ENCODE measurements at places on chromosomes 3 and 15.

GRCh38 chr3:114093016-114093380 is 36.5 kb downstream of the QTRT2 start:
- DNase-seq: no peak

- DNase-seq: no peak
These were observed 417.8 kb upstream of the TPM1 start for GRCh38 chr15:62624547-62625378.

- DNase-seq: peak; percentile 24
These were observed 8.2 kb downstream of the THOC7 start for GRCh38 chr3:63855333-63855940.

DNA sequence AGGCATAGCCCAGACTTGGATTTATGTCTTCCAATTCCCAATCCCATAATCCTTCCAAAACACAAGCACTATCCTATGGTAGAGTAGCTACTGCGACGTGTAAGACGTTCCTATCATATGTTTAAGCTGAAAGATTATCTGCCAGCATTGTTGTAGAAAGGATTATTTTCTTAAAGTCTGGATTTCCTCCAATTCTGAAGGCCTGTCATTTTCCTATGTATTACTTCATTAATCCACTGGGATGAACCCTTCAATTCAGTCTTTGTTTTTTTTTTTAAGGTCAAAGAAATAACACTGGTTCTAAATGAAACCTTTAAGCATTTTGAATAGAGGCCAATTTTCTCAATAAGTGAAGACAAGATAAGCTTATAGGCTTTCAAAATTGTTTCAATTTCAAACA is 289.0 kb downstream of the SLC9A9 start:
- no peak for DNase-seq

- no peak for DNase-seq
These were observed 397.7 kb downstream of the MAGI1 start for GRCh38 chr3:65641045-65641444.

DNA sequence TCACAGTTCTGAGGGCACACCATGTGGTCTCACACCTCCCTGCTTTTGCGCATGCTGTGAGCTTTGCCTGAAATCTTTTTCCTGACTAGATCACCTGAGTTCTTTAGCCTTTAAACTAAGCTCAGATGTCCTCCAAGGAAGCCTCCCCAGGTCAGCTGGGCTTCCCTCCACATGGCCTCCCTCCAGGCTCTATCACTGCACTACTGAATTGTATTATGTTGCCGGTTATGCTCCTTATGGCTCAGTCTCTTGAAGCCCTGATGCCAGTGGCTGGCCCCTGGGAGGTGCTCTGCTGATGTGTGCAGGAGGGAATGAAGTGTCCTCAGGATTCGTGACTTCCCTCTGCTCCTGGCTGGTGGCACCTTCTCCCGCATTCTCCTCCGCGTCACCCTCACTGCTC is 93.3 kb upstream of the BLM start:
- peak; percentile 44 for DNase-seq

- DNase-seq: no peak
These were observed 40.2 kb downstream of the CLEC3B start for GRCh38 chr3:45066109-45066801.

DNA sequence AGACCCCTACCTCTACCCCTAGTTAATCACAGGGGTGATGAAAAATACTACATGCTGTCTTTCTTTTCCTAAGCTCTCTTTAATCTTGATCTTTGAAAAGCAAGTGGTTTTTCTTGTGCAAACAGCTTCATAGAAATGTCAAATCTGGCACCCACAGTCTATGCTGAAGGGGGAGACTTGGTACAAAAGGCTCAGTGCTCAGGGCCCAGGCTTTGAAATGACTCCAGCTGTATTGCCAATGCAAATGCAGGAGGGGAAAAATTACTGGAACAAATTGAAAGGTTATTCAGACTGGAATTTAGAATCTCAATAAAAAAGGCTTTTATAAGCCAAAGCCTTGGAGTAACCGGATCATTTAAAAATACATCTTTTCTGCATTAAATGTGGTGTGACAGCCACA is 223.9 kb downstream of the LRTM1 start:
- DNase-seq: no peak

DNA sequence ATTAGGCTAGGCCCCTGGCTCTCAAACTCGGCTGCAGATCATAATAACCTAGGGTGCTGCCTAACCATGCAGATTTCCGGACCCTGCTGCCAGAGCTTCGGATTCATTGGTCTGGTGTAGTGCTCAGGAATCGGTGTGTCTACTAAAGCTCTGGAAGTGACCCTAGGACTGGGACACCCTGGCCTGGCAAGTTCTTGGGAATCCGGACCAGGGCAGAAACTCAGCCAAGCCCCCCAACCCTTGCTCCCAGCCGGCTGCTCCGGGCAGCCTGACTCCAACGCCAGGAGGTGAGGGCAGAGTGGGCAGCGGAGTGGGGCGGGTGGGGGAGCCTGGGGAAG is 23.0 kb downstream of the IGDCC3 start:
- DNase-seq: peak; percentile 35

DNA sequence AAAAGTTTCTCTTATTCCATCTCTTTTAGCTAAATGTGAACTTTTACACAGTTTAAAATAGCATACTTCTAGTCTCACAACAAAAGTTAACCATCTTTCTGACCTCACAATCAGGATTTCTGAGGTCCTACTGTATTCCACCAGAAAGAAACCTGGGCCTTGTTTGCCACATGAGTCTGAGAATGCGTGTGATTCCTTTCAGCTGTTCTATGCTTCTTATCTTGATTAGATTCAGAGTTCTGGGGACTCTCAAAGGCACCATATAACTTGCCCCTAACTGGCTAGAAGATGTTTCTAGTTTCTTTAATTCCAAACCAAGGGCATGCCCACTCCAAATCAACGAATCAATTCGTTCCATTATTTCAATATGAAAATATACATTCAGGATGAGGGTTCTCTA is 131.1 kb downstream of the ATP8B4 start:
- DNase-seq: no peak

DNA sequence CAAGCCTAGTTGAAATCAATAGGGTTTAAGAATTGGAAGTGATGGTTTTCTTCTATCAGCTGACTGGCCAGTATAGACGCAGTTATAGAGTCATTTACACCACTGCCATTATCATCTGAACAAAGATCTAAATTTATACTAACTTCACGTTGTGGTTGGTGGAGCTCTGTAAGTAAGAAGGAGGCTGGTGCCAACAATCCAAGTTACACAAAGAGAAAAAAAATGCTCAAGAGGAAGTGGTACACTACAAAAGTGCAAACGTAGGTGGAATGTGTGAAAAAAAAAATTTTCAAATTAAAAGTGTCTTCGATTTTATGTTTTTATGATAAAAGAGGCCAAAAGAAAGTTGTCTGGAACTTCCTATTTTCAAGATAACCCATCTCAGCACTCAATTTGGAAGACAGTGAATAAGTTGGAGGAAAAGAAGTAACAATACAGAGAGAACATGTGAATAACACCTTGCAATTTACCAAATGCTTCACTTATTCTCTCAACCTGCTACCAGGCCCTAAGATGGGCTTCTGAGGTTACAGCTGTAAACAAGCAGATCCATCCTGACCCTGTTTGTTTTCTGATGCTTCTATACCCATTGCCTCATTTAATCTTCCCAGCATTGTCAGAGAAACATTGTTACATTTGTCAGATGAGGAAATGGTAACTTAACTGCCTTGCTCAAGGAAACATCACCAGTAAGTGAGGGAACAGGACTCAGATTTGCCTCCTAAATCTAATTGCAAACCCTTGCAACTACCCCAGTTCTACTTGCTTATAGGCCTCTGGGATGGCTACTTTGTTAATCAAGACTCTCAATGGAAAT is 12.0 kb upstream of the TASOR start:
- no peak for DNase-seq

DNA sequence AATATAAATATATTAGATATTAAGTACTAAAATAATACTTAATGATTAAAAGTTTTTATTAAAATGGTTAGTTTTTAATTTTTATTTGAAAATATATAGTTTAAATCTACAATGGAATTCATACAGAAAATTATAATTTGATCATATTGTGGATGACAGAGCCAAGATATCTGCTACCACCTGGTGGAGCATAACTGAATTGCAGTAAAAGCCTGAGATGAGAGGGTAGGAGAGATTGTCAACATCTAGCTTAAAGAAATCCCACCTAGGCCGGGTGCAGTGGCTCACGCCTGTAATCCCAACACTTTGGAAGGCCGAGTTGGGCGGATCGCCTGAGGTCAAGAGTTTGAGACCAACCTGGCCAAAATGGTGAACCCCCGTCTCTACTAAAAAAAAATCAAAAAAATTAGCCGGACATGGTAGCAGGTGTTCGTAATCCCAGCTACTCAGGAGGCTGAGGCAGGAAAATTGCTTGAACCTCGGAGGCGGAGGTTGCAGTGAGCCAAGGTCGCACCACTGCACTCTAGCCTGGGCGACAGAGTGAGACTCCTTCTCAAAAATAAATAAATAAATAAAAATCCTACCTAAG is 25.1 kb upstream of the CSTA start:
- peak; percentile 4 for DNase-seq

GRCh38 chr3:121989943-121990342 is 32.1 kb downstream of the ILDR1 start:
- no peak for DNase-seq

- DNase-seq: peak; percentile 2
These were observed 53.4 kb downstream of the LDHAL6B start for GRCh38 chr15:59260090-59260489.

DNA sequence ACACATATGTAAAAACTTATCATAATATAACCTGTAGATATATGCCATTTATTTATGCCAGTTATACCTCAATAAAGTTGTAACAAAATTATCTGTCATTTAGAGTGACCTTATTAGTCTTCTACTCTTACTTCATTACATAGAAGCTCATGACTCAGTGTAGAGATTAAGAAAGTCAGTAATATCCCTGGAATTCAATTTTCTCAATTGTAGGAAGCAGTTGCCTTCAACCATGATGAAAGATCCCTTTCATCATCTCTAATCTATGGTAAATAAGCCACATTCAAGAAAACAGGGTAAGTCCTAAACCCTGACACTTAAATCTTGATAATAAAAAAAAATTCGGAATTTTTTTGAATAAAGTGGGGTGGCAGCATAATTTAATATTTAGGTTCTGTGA is 216.5 kb upstream of the PEX5L start:
- DNase-seq: no peak

DNA sequence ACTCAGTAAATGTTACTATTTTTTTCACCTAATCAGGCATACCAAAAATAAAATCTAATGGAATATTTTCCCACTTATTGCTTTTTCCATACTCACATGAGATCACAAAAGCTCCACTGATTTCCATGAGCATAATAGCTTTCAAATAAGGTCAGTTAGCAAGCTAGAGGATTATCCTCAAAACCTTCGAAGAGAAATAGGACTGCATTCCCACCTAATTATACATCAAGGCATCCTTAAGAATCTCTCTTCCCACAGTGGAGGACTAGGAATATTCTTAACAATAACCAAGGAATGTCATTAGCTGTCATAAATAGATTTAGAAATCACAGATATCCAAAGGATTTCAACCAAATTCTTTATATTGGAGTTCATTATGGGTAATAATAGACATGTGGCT is 127.9 kb upstream of the STT3B start:
- DNase-seq: no peak

GRCh38 chr3:45944830-45945620 is 1.8 kb downstream of the CXCR6 start:
- no peak for DNase-seq

- DNase-seq: no peak
These were observed 7.0 kb downstream of the RTP3 start for GRCh38 chr3:46504789-46505188.

DNA sequence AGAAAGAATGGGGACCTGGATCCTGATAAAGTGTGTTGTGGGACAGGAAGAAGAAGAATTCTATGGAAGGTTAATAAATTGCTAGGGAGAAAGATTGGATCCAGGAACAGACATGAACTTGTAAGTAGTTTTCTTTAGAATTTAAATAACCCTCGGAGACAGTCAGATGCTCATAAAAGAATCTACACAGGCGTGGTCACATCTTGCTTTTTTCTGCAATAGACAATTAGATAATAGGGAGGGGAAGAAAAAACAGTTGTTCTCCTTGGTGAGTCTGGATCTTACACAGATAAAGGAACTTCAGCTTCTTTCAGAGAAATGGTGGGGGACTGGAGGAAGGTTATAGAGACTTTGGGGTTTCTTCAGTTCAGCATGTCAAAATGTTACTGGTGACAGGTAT is 232.6 kb downstream of the ALCAM start:
- no peak for DNase-seq

GRCh38 chr15:31024330-31024729 is 32.9 kb upstream of the MTMR10 start:
- DNase-seq: peak; percentile 1

- DNase-seq: no peak
These were observed 23.0 kb downstream of the CP start for GRCh38 chr3:149198611-149199010.

GRCh38 chr3:119469418-119470189 is 841 bp downstream of the POGLUT1 start:
- peak; percentile 41 for DNase-seq

GRCh38 chr15:46442901-46443590 is 808.2 kb downstream of the SQOR start:
- no peak for DNase-seq

GRCh38 chr3:114454551-114455251 is 160.9 kb downstream of the TIGIT start:
- peak; percentile 77 for DNase-seq

DNA sequence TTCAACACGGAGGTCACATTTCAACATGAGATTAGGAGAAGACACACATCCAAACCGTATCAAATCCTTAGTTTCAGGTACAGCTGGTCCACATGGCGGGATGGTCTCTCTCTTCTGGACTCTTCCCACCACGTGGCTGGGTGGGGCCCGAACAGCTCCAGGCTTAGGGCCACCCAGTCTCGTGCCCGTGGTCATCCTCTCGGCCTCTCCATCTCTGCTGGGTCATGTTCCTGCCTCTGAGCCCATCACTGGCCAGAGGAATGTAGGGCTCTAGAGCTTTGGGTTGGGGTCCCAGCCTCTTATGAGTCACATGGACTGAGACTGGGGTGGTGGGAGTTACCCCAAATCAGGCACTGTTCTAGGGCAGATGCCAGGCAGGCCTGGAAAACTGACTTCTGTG is 12.2 kb downstream of the SYNM start:
- DNase-seq: no peak

DNA sequence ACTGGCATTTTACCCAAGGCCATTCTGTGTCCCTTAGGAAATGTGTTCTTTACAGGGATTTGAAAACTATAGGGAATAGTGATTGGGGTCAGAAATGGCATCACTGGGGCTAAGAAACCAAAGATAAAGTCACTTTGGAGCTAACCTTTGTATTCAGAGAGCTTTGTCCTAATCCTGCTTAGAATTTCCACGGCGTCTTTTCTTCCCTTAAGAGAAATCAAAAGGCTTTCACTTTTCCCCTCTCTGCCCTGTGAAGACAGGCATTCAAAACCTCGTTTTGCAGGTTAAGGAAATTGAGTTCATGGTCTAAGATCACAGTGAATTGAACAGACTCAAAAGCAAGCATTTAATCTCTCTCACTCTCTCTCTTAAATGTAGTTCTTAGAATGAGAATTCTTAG is 182.5 kb downstream of the VGLL4 start:
- no peak for DNase-seq

GRCh38 chr3:192246847-192247559 is 480.3 kb downstream of the FGF12 start:
- peak; percentile 38 for DNase-seq

- DNase-seq: no peak
These were observed 126.2 kb upstream of the ATP10A start for GRCh38 chr15:25989327-25989726.

- no peak for DNase-seq
These were observed 3.5 kb downstream of the GABRA5 start for GRCh38 chr15:26870346-26870745.
